ENCODE measurements at places on chromosomes 7 and 10. TPM values are rescaled to one million over a fixed set of nuclear protein-coding genes. Genes with fewer than 3 reads are reported as not detected.

ACHE gene
- 9.8 TPM for total RNA-seq

DNA sequence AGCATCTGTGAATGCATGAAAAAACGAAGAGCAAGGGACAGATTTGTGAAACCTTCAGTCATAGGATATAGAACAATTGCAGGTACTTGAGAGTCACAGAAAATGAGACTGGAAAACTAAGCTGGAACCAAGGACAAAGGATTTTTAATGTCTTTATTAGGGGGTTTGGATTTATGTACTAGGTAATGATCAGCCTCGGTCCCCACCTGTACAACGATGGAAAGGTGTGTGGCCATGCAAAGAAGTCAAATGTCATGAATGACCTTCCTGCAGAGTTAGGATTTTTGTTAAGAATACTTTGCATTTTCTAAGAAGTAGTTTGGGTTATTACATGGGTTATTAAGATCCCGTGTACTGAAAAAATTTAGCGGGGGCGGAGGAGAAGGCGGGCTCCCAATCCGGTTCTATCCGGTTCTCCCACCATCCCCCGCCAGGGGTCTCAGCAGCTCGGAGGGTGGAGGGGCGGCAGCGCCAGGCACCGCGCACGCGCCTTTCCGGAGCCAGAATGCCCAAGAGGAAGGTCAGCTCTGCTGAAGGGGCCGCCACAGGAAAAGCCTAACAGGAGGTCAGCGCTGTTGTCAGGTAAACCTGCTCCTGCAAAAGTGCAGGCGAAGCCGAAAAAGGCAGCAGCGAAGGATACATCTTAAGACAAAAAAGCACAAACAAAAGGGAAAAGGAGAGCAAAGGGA is 327.5 kb upstream of the PLXDC2 start:
- peak; percentile 14 for DNase-seq

GRCh38 chr10:54745436-54745835 is 55.6 kb downstream of the PCDH15 start:
- no peak for DNase-seq

- no peak for DNase-seq
Measured at GRCh38 chr10:65670087-65670486, 1255.7 kb upstream of the LRRTM3 start.

GRCh38 chr10:78185693-78186055 is 152.0 kb downstream of the RPS24 start:
- DNase-seq = no peak

DNA sequence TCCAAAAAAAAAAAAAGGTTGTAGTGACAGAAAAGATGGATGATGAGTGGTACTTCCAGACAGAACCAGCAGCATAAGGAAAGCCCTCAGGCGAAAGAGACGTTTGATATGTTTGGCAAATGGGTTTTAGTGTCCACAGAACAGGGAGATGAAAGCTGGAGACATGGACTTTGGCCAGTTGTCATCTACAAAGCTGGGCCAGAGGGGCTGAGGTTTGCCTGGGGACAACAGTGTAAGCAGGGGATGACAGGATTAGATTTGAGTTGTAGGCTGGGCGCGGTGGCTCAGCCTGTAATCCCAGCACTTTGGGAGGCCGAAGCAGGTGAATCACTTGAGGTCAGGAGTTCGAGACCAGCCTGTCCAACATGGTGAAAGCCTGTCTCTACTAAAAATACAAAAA is 47.8 kb upstream of the ELN start:
- no peak for DNase-seq

DNA sequence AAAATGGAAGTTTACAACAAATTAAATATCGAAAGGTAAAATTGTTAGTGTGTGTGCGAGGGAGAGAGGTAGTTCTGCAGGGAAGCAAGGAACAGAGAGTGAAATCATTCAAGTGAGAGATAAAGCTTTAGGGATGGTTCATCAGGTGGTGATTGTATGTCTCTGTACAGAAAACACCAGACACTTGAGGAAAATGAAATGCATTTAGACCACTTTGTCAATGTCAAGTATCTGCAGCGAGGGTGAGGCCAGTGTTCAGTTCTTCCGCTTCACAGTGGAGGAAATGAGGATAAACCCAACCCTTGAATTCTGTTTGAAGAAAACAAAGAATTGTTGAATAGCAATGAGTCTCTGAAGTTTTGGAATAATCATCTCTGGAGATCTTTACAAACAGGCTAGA is 14.4 kb upstream of the ITGB1 start:
- no peak for DNase-seq

All from skin of body (tissue), 3 donors.